ENCODE measurements at places on chromosomes 11 and 22. TPM values are rescaled to one million over a fixed set of nuclear protein-coding genes. Genes with fewer than 3 reads are reported as not detected.

Gene LPXN
- 1.1 TPM for polyA plus RNA-seq

Gene EHF
- polyA plus RNA-seq = not detected

Gene KDM4D
- 0.48 TPM for polyA plus RNA-seq

Gene CCDC88B
- 18.1 TPM for polyA plus RNA-seq

Gene MPPED1
- not detected for polyA plus RNA-seq

Gene VWA5A
- 6.9 TPM for polyA plus RNA-seq

Gene C1QTNF4
- not detected for polyA plus RNA-seq

Gene FXYD6
- polyA plus RNA-seq = 0.07 TPM

Gene C11orf86
- not detected for polyA plus RNA-seq

Gene OR51B5
- 111 TPM for polyA plus RNA-seq

Gene GPHA2
- polyA plus RNA-seq = 1.4 TPM

Gene OR51B2
- 2.7 TPM for polyA plus RNA-seq

Gene MPEG1
- not detected for polyA plus RNA-seq

Gene FGF4
- not detected for polyA plus RNA-seq

Gene PRR33
- not detected for polyA plus RNA-seq

Gene CHEK1
- polyA plus RNA-seq = 74.1 TPM

Gene NAV2
- polyA plus RNA-seq = 0.08 TPM

Gene OR52I2
- not detected for polyA plus RNA-seq

Gene TSPAN18
- polyA plus RNA-seq = 0.17 TPM

Gene DBX1
- polyA plus RNA-seq = not detected

Gene SCT
- not detected for polyA plus RNA-seq

Gene NCR3LG1
- polyA plus RNA-seq = 13.8 TPM

Gene P2RX3
- polyA plus RNA-seq = not detected

Gene CCDC15
- 3.1 TPM for polyA plus RNA-seq

Gene CD3G
- 0.24 TPM for polyA plus RNA-seq

Gene RFPL1
- polyA plus RNA-seq = not detected

Gene KRTAP5-10
- polyA plus RNA-seq = not detected

Gene RNF26
- 26.7 TPM for polyA plus RNA-seq

Gene SPTBN2
- polyA plus RNA-seq = 31.4 TPM

Gene BRMS1
- 65.5 TPM for polyA plus RNA-seq

Gene CACNA1I
- 0.31 TPM for polyA plus RNA-seq

Gene OSM
- polyA plus RNA-seq = not detected

Gene TRPM5
- polyA plus RNA-seq = not detected

Gene TMEM86A
- 0.27 TPM for polyA plus RNA-seq

Gene THY1
- polyA plus RNA-seq = not detected

Gene TSKU
- polyA plus RNA-seq = 12.3 TPM

Gene TMEM179B
- polyA plus RNA-seq = 34.5 TPM

Gene PPP6R3
- 46.7 TPM for polyA plus RNA-seq

Gene NXPE1
- polyA plus RNA-seq = not detected

Gene IGSF22
- polyA plus RNA-seq = not detected

Gene OR10A2
- not detected for polyA plus RNA-seq

Gene SLC6A5
- not detected for polyA plus RNA-seq

Gene CLCF1
- polyA plus RNA-seq = 3.8 TPM

Gene LMNTD2
- polyA plus RNA-seq = 1.8 TPM

Gene GUCY1A2
- 0.20 TPM for polyA plus RNA-seq

Gene CEND1
- not detected for polyA plus RNA-seq

Gene SCN3B
- 0.15 TPM for polyA plus RNA-seq

Gene DNAJB7
- not detected for polyA plus RNA-seq

Gene ADORA2A
- polyA plus RNA-seq = 1.2 TPM
